ENCODE measurements at places on chromosomes 3 and 15. TPM values are rescaled to one million over a fixed set of nuclear protein-coding genes. Genes with fewer than 3 reads are reported as not detected.

DNA sequence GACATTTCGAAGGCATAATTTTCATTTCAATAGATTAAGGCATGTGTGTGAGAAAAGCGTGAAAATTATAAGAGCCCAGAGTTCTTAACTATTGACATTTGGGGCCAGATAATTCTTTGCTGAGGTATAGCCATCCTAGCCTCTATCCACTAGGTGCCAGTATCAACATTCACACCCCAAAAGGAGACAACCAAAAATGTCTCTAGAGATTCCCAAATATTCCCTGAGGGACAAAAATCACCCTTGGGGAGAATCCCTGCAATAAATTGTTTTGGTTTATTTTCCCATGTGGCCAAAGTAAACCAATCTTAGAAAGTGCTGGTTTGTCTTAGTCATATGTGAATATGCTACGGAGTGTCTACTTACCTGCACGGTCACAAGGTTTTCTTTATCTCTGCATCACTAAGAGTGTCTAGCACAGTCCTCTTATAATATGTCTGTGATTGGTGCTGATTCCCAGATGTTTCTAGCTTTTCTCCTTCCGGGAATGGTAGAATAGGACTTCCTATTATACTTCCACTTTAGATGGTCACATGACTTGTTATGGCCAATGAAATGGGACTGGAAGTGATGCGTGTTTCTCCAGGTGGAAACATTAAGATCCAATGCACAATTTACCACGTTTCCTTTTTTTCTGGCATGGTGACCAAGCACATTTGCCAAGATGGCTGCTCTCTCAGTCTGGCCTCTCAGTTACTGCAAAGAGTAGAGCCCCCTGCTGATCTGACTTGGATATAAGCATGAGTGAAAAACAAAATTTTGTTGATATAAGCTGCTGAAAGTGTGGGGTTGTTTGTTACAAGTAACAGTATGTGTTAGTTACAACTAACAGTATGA lies 8.0 kb upstream of the KBTBD8 start:
- DNase-seq, result peak; percentile 24

- no peak for DNase-seq
Measured at GRCh38 chr15:75808563-75808962, 34.7 kb upstream of the UBE2Q2 start.

GRCh38 chr15:95075792-95076677 lies 844.7 kb downstream of the MCTP2 start:
- DNase-seq, result no peak

DNA sequence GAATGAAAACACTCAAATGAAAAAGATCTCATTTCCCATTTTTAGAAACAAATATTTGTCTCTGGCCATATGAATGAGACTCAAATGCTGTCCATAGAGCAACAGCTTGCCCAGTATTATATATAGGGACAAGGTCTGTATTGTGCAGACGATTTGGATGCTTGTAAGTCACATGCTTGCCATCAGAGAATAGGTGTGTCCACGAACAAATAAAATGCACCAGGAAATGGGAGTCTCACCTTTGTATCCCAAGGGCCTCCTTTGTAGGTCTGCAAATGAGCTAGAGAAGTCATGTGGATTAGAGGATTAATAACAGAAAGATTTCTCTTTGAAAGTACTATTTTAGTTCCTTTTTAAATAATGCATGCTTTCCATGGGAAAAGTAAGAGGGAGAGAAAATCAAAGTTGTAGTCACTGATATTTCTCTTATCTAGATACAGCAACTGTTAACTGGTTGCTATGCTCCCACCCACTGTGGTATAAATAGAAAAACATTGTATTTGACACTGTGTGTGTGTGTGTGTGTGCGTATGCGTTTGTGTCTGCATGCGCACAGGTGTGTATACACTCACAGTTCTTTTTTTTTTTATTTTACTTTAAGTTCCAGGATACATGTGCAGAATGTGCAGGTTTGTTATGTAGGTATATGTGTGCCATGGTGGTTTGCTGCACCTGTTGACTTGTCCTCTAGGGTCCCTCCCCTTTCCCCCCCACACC lies 383.4 kb upstream of the ARRDC4 start:
- no peak for DNase-seq

- DNase-seq, result no peak
Measured at GRCh38 chr3:150797155-150797554, 34.2 kb upstream of the SIAH2 start.

- no peak for DNase-seq
Measured at GRCh38 chr3:172464306-172464705, 16.1 kb upstream of the GHSR start.

DNA sequence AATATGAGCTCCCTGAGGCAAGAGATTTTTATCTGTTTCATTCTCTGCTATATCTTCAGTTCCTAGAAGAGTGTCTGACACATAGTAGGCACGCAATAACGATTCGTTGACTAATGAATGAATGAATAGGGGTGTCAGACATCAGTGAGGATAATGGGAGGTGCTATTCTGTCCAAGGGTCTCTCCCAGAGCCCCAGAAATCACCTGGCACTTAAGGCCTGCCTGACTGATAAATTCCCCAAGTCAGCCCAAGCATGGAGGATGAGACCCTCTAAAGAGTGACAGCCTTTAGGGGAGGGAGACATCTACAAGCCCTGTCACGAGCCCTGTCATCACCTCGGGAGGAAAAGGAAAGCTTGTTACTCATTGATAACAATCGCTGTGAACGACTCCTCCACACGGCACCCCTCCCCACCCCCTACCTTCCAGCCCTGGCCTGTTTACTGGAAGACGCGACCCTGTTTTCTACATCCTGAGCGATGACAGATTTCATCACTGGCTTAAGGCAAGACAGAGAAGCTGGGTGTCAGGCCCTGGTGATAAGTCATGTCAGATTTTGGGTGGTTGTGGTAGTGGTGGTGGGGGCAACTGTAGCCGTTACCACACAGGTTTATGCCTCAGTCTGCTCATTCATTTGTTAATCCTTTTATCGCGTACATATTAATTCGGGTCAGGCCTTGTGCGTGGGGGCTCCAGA lies 23.1 kb downstream of the BHLHE40 start:
- DNase-seq, result no peak

Gene TRPM1
- total RNA-seq, result 0.02 TPM

DNA sequence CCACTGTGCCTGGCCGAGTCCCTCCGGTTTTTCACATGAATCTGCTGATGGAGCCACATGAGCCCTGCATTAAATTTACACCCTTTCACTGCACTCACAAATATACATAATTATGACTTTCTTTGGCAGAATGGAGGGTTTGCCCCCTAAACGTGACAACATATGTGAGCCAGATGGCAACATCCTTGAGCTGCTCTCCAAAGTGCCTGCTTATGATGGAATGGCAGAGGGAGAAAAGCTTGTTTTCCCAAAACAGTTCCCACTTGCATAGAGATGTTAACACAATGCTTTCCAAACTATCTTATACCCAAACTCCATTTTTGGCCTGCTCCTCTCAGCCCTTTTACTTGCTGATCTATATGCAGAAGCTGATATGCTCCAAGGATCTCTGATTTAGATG lies 54.9 kb downstream of the ABCC5 start:
- DNase-seq, result no peak

- DNase-seq, result no peak
Measured at GRCh38 chr3:185021256-185021655, 131.6 kb downstream of the C3orf70 start.

Measured in M059J (cell line).